ENCODE measurements at places on chromosomes 5 and 9. TPM values are rescaled to one million over a fixed set of nuclear protein-coding genes. Genes with fewer than 3 reads are reported as not detected.
A peak's percentile ranks its signal among the peaks of the same experiment; 100 is the strongest.

DNA sequence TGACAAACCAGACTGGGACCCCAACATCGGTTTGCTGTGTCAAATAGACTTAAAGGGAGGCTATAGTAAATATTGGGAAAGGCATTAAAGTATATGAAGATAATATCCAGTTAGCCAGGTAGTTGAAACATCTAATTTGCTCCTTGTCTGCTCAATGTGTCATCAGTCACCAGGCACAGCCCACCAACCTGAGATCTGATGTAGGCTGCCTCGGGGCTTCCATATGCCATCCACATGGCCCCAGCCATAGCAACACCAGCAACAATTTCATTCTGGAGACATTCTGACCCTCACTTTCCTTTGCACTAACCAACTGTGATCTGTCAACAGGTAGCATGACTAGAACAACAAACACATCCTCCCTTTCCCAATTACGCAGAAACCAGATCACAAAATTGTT lies 196.0 kb downstream of the NR2F1-AS1 start:
- DNase-seq: no peak

GRCh38 chr9:99221266-99221620 lies 499 bp downstream of the ALG2 start:
- DNase-seq: no peak

DNA sequence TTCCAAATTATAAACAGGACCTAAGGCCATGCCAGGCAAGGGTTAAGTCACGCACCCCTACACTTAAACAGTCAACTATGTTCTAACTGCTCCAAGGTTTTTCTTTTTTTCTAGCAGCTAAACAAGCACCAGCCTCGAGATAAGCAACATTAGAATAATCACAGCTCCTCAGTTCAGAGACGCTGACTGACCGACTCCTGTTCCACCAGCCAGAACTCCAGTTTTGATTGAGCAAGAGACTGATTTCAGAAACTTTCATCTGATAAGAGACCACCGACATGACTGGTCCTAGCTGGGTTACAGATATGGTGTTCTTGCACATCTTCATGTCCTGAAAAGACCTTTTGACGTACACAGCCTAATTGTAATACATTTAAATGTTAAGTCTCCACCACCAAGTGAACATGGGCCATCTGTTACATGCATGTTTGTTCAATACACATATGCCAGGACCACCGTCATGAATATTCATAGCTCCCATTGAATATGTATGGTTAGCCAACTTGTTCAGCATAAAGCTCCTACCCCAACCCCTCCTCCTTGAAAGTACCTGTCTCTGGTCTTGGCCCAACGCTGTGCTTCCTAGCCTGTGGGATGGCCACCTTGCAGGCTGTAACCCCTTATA lies 23.7 kb upstream of the OTULINL start:
- DNase-seq: no peak

- peak; percentile 10 for DNase-seq
Measured at GRCh38 chr5:159262472-159262858, 625 bp upstream of the UBLCP1 start.

GRCh38 chr5:68456756-68457217 lies 241.2 kb downstream of the PIK3R1 start:
- DNase-seq: peak; percentile 39

- DNase-seq: peak; percentile 17
Measured at GRCh38 chr5:98296426-98296825, 477.0 kb upstream of the RGMB start.

GRCh38 chr9:135655317-135655716 lies 7.8 kb upstream of the LCN9 start:
- DNase-seq: no peak

- peak; percentile 9 for DNase-seq
Measured at GRCh38 chr9:120608421-120608820, 28.5 kb upstream of the CDK5RAP2 start.

DNA sequence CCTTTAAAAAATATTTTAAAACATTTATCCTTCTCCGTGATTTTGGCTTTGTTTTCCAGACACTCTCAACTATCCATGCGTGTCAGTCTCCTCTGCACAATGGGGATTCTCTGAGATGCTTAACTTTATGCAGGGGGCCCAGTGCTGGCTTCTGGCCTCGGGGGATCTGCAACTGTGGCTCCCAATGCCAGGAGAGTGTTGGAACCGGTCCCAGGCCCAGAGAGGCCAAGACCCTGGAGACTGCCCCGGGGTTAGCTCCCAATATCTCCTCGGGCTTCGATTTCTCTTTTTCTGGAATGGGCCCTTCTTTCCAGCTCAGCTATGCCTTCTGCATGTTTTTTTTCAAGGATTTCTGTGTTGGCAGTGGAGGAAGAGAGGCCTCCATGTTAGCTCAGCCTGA lies 20.1 kb upstream of the SARDH start:
- DNase-seq: no peak

- peak; percentile 43 for DNase-seq
Measured at GRCh38 chr5:154194345-154195329, 4.1 kb downstream of the GALNT10 start.

GRCh38 chr9:76996700-76997099 lies 22.8 kb upstream of the FOXB2 start:
- DNase-seq: peak; percentile 33

GRCh38 chr9:136881691-136882108 lies 4.6 kb upstream of the TRAF2 start:
- no peak for DNase-seq

DNA sequence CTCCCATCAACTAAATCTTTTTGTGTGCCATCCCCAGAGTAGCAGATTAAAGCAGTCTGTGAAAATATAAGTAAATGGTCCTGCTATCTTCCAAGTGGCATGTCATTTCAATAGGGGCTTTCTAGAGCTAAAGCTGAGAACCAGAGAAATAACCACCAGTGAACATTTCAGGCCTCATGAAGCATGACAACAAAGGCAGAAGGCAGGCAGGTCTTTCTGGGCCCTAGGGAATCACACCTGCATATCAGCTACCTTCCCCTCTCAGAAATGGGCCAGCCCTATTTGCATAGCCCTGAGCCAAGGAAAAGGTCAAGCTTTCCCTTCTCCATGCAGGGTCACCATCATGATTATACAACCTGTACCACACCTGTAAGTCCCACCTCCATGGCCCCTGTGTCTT lies 205.3 kb downstream of the DEPDC1B start:
- DNase-seq: no peak

DNA sequence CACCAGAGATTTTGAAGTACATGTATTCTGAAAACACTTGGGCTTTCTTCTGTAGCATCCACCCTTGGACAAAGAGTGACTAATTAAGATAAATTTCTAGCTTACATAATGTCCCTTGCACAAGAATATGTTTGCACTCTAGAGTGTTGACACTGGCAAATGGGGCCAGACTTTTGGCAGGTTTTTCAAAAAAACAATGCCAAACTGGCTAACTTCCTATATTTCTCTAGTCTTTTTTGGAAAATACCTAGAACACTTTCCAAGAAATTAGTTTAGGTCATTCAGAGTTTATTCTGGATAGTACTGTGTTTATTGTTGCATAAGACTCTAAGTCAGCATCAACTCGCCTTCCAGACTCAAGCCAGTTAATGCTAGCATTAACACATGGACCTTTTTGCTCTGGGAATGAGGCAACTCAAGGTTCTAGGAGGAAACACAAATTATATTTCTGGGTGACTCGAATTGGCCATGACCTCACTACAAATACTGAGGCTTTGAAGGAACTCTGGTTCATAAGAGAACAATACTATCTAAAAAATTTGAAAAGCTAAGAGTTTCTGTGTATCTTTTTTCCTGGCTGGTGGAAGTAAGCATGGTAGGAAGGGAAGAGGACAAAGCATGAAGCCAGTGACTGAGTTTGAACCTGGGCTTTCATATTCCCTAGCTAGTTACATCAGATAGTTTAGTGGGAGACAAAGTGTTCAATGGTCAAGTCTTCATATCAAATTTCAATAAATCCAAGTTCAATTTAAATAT lies 101.6 kb downstream of the NREP start:
- no peak for DNase-seq

DNA sequence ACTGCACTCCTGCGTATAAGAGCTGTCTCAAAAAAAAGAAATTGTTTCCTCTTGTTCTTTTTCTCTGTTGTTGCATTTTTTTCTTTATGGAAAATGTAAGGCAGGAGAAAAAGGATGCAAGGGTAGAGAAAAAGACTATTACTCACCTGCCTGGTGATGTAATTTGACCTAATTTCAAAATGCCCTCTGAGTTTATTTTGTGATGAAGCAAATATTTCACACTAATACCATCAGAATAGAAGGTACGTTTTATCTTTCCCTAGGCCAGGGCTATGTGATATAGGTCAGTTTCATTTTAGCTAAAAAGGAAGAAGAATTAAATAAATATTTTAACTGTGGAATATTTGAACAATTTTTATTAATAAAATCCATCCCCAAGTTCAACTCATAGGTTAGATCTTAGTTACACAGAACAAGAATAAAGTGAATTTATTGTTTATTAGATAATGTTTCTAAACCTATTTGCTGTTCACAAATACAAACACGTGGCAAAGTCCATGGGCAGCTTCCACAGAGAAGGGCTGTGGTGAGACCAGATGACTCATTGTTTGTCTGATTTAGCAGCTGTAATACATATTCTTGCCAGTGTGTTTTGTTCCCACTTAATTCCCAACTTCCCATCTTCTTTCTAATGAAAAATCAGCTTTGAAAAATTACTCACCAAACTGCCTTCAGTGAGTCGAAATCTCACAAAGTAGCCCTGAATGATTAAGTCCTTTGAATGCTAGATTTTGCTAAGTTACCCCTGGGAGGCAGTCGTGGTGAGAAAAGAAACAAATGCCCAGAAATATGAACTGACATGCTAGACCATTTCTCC lies 52.8 kb upstream of the CCDC112 start:
- peak; percentile 84 for DNase-seq

DNA sequence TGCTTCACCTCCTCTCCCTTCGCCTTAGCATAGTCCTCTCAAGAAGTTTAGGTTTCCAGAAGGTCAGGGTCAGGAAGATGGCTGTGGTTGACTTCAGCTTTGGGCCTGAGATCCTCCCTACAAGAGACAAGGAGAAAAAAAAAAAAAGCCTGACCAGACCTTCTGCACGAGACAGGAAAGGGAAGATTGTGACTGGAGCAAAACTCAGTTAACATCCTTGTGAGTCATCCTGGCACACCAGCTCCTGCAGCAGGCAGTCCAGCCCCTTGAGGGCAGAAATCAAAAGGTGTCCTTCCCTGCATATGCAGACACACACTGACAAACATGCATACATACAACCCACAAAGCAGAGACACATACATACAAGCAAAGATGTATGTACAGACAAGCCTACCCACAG lies 18.0 kb upstream of the ENHO start:
- peak; percentile 75 for DNase-seq

- no peak for DNase-seq
Measured at GRCh38 chr5:14753292-14753691, 88.8 kb downstream of the OTULIN start.

GRCh38 chr5:112549127-112549526 lies 130.1 kb upstream of the EPB41L4A start:
- DNase-seq: no peak

Gene PRRX2
- 113 TPM for total RNA-seq

Gene MEF2C
- total RNA-seq: 3.6 TPM

Gene LCN9
- total RNA-seq: not detected

All from HFFc6 (cell line).